ENCODE measurements at places on chromosomes 3 and 15.

DNA sequence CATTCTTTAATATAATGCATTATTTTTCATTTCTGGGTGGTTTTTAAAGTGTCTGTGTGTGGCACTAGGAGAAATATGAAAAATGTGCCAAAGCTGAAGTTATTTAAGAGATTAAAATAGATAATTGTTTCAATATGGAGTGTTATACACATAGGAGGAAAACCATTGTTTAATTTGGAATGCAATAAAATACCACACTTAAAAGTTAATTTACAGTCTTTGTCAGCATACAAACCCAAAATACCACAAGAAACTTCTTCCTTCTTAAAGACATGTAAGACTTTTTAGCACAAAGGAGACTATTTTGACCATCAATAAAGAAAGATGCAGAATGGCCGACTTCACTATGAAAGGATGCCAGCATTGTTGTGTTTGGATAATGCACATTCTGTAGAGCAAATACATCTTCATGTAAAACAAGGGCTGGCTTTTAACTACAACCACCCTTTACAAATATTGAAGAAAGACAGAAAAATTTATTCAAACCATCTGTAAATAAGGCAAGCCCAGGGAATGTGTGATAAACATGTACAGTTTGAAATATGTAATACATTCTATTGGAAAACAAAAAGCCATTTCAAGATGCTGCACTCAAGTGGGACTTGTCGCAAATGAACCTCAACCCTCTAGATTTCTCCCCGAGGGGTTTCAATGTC lies 1146.6 kb downstream of the ROBO1 start:
- DNase-seq = peak; percentile 60

DNA sequence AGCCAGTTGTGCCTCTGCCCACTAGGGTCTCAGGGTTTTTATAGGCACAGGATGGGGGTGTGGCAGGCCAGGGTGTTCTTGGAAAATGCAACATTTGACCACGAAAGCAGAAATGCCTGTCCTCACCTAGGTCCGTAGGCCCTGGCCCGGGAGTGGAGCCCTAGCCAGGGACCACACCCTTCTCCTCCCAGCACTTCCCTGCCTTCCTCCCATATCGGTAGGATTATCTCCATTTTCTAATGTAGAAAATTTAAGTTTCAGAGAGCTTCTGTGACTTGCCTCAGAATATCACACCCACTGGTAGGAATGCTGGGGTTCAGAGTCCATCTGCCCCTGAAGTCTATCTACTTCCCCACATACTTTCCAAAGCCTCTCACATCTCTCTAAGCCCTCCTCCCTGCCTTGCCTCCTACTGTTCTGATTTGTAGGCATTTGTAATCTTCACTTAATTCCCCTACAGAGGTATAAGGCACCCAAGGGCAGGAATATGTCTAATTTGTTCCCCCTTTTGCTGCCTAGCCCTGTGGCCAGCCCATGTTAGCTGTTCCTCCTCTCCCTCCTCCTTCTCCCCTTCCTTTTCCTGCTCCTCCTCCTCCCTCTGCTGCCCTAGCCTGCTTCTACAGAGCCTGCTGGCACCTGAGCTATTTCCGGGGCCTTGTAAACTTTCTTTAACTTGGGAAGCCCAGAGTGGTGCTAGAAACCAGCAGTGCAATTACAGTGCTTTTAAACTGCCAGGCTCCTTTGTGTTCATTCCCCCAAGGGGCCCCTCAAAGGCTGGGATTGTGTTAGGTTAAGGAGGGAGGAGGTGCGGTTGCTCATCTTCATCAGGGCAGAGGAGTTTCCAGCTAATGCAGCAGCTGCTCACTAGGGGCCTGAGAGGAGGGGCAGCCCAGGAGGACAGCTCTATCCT lies 71.1 kb downstream of the MRPL46 start:
- no peak for DNase-seq

DNA sequence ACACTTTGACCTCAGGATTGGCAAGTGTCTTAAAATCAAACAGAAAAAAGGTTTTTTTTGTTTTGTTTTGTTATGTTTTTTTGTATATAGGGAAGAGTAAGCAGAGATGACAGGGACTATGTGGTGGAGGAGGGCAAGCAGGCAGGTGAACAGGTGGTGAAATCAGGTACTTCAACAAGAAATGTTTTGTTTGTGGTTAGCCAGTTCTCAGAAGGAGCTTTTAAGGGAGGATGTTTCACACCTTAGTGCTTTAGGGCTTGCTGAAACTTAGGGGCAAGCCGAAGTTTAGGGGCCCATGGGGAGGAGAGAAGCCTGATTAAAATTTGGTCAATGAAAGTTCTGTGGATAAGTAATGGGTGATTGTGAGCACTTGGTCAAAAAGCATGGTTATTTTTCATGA lies 370.7 kb upstream of the SLCO3A1 start:
- DNase-seq = no peak

DNA sequence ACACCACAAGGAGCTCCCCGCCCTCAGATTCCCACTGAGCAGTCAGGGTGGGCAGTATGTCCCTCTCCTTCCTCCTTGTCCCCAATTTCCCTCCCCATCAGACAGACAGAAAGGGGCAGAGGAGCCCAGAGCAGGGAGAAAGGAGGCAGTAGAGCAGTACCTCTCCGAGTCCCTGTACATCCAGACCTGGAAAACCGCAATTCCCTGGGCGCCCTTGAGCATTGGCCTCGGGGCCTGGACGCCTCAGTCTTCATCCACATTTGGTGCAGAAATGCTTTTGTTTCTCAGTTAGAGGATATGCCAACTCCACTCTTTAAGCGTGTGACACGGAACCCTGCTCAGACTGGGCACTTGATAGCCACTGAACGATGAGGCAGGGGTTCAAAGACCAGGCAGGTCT lies 5.9 kb downstream of the ISG20 start:
- no peak for DNase-seq

- no peak for DNase-seq
Measured at GRCh38 chr3:48863122-48863521, 15.4 kb upstream of the PRKAR2A start.

- DNase-seq = no peak
Measured at GRCh38 chr3:194994551-194994981, 276.4 kb downstream of the XXYLT1 start.

- DNase-seq = peak; percentile 9
Measured at GRCh38 chr3:116301422-116301821, 143.9 kb downstream of the LSAMP start.

DNA sequence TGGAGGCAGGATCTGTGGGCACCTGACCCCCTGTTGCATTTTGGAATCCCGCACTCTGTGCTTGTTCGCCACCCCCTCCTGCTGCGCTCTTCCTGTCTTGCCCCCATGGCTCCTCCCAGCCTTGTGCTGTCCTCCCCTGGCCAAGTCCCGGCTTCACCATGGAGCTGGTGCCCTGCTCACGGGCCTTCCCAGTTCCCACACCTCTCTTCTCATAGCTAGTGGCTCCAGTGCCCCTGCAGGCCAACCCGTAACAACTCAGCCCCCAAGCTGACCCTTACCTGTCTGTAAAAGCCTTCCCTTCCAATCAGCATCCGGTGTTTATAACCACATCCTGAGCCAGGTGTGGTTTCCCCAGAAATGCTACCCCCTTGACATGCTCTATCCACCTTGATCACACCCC lies 407.7 kb upstream of the C2CD4B start:
- DNase-seq = no peak

- DNase-seq = no peak
Measured at GRCh38 chr3:128875556-128876120, 3.8 kb upstream of the ACAD9 start.

- DNase-seq = peak; percentile 24
Measured at GRCh38 chr3:136678981-136679380, 73.2 kb downstream of the STAG1 start.

DNA sequence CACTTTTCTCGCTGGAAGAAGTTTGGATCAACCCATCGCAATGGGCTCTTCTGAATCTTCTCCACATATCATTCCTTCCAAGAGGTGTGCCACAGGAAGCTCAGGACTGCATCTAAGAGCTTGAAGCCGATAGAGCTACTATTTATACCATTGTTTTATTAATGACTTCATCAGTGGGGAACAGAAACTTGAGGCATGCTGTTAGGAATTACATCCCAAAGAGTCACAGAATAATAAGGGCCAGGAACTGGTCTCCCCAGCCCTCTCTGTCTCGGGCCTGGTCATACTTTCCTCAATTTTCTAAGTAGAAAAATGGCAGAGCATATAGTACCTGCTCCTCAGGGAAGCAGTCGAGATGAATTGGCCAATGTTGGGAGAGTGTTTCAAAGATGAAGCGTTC lies 16.9 kb upstream of the C15orf61 start:
- peak; percentile 3 for DNase-seq

Data from fibroblast of skin of abdomen (primary cell).